ENCODE measurements at places on chromosomes 12 and 14.

DNA sequence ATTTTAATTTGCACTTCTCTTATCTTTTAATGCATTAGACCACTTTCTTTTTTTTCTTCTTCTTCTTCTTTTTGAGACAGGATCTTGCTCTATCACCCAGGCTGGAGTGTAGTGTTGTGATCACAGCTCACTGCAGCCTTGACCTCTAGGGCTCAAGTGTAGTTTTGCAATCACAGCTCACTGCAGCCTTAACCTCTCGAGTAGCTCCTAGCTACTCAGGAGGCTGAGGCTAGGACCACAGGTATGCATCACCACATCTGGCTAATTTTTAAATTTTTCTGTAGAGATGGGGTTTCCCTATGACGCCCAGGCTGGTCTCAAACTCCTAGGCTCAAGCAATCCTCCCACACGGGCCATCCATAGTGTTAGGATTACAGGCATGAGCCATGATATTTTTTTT, 12.7 kb downstream of the TMED8 start:
- no peak for DNase-seq

DNA sequence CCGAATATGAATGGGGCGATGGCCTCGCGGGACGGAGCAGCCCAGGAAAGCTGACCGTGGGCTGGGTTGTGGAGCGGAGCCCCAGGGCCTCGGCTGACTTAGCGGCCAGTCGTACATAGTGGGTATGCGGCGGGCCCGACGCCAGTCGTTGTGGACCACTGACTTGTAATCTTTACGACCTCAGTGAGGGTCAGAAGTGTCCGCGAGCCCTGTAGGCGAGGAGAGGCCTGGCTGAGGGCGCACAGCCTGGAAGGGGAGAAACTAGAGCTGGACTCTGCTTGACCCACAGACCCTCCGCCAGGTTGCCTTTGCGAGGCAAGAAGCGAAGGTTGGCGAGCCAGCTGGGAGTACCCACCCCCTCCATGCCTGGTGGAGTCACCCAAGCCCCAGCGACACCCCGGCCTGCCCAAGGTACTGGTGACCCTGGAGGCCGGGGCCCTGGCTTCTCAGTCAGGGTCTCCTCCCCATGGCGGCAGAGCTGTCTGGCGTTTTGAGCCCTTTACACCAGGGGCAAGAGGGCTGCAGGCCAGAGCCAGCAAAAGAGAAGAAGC, 15.6 kb upstream of the DYNC1H1 start:
- no peak for DNase-seq

- no peak for DNase-seq
Observed at GRCh38 chr12:10408842-10409241, 715 bp downstream of the KLRC4 start.

- DNase-seq, result no peak
Observed at GRCh38 chr14:90851327-90852036, 35.3 kb upstream of the TTC7B start.

- no peak for DNase-seq
Observed at GRCh38 chr12:68056300-68056699, 67.1 kb downstream of the IFNG-AS1 start.

DNA sequence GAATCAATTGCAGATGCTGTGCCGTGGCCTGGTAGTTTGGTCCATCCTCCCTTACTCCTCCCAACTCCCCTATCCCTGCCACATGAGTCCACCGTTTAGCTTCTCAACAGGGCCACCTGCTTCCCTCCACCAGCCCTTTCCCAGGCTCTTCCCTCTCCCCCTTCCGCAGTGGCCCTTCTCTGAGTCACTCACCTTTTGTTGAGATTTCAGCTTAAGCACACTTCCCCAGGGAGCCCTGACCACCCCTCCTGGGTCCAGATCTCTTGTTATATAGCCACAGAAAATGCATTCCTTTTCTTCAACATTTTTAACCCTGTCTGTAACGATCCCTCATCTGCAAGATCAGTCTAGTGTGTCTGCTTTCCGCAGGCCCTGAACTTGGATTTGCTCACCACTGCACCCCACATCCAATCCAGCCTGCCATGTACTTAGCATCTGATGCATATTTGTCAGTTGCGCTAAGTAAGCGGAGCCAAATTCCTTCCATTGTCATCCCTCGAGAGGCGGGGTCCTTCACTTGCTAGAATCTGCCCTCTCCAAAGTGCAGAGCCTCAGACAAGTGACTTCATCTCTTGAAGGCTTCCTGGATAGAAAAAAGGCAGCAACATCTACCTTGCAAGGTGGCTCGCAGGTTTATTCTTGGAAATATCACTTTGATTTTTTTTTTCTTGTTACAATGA, 41.1 kb downstream of the TMEM63C start:
- DNase-seq, result no peak

- DNase-seq, result no peak
Observed at GRCh38 chr14:104148433-104149277, 10.3 kb downstream of the KIF26A start.

- DNase-seq, result no peak
Observed at GRCh38 chr12:115267891-115268290, 583.9 kb upstream of the TBX3 start.

DNA sequence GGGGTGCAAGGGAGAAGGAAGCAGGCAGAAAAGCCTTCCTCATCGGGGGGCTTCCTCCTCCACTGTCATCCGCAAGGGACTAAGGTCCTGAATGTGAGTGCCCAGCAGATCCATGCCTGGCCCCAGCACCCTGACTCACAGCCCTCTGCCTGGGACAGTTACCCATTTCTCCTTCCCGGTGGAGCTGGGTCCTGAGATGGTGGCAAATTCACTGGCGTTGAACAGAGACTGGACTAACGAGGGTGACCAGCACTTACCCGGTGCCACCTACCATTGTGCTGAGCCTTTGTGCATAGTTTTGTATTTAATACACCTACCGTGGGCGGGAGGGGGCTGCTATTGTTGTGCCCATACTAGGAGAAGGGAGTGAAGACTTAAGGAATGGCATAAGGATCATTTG, 30.9 kb upstream of the PLEKHG6 start:
- DNase-seq, result no peak

GRCh38 chr14:47917344-47917954, 242.0 kb upstream of the MDGA2 start:
- peak; percentile 32 for DNase-seq

DNA sequence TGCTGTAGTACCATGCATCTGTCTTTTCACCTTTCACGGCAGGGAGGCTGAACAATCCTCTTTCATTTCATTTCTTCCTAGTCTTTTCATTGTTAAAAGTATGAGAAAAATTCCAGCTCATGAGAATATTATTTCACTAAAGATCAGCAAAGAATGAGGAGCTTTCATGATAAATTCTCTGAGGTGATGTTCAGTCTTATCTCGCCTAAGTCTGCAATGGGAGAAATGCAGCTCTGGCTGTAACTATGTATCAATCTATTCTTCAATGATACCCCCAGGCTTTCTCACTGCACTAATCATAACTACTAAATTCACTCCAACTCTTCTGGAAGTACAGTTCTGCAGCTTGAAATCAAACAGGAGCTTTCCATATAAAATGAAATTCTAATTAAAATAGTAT, 15.7 kb downstream of the FOXG1 start:
- no peak for DNase-seq

GRCh38 chr12:67939611-67940010, 49.6 kb upstream of the IFNG-AS1 start:
- no peak for DNase-seq

DNA sequence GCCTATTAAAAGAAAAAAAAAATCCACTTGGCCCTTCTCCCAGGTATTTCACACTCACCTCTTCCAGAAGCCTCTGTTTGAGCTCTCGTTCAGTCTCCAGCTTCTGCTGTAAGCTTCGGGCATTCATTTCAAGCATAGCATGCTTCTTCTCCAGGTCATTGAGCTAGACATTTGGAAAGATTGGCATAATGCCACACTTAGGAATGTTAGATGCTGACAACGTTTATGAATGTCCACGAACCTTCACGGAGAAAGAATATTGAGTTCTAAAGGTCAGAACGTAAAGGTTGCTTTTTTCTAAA, 60.5 kb downstream of the PRKAB1 start:
- DNase-seq, result no peak

- DNase-seq, result no peak
Observed at GRCh38 chr12:104189915-104190555, 25.5 kb upstream of the TXNRD1 start.

GRCh38 chr12:67222302-67222701, 46.9 kb upstream of the CAND1 start:
- no peak for DNase-seq

GRCh38 chr12:96812153-96812552, 94.9 kb upstream of the NEDD1 start:
- no peak for DNase-seq

DNA sequence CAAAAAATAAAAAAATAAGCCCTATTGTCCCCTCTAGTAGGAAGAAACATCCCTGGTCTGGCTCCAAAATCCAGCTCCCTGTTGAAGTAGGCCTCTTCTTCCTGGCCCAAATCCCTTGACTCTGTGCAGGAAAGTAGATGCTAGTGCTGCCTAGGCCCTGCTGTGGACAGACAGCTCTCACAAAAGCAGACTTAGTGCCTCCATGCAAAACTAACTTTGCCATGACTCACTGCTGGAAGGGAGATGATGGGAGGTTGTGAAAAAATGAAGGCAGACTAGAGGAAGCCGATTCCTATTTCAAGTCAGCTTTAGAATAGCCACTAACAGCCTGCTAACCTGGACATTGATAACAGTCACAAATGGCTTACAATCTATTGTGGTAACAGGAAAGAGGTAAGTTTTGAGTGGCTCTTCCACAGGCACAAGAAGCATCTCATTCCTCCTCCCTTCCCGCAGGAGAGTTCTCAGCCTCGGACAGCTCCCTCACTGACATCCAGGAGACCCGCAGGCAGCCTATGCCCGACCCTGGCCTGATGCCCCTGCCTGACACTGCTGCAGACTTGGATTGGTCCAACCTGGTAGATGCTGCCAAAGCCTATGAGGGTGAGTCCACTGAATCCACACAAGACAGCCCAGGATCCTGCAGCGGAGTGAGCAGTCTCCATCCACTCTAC, 198.9 kb upstream of the RGS6 start:
- DNase-seq, result no peak

GRCh38 chr12:115597157-115597712, 680.3 kb downstream of the MED13L start:
- DNase-seq, result no peak

DNA sequence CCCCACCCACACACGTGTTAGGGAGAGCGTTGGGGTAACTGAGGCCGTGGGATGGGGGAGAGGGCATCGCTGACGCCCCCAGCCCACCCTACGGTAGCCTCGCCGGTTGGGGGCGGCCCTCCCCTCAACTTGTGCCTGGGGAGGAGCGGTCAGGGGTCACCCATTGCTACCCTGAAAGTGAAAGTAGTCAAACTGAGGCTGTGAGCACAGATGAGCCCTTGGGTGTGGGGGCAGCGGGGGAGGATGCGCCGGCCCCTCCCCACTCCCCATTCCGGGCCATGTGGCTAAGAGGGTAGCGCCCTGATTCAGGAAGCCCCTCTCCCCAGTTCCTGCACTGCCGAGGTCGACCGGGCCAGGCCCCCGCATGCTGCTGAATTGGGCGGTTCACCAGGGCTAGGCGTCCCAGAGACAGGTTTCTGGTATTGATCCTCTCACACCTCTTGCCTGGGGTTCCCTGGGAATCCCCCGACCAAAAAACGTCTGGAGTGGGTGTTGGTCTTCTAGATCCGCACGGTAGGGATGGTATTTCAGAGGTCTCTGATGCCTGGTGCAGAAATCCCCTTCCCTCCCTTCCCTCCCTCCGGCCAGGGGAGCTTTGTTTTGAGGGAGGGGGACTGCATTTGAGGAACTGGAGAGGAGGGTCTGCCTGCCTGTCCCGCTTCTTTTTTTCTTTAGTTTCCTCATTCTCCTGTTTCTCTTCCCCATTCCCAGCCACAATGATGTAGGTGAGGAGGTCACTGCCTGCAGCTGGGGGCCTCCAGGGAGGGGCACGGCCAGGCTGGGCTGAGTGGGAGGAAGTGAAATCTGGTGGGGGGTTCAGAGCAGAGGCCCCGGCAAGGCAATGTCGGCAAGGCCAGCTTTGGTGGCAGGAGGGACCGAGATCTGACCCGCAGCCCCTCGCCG, 1.0 kb downstream of the SH2B3 start:
- DNase-seq, result peak; percentile 37

DNA sequence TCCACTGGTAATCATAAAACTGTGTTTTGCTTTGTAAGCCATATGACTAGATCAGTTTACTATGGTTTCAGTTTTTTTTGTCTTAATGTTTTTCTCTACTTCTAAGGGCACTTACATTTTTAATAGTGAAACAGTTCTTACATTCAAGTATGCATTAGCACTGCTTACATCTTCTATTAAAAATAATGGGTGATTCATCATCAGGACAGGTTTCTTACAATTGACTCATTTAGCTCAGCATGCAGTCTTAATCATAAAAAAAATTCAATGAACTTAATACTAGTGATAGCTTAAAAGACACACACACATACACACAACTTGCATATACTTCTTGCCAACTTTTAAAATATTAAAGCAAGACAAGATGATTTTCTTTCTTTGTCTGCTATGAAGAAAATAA, 845.7 kb upstream of the USP15 start:
- no peak for DNase-seq

- no peak for DNase-seq
Observed at GRCh38 chr14:94244182-94244581, 48.9 kb downstream of the SERPINA10 start.

- DNase-seq, result peak; percentile 99
Observed at GRCh38 chr12:47207340-47207717, 127.6 kb upstream of the AMIGO2 start.

- no peak for DNase-seq
Observed at GRCh38 chr12:26633591-26634210, 199.3 kb downstream of the ITPR2 start.

- DNase-seq, result peak; percentile 36
Observed at GRCh38 chr12:113222730-113223531, 1.7 kb downstream of the TPCN1 start.

DNA sequence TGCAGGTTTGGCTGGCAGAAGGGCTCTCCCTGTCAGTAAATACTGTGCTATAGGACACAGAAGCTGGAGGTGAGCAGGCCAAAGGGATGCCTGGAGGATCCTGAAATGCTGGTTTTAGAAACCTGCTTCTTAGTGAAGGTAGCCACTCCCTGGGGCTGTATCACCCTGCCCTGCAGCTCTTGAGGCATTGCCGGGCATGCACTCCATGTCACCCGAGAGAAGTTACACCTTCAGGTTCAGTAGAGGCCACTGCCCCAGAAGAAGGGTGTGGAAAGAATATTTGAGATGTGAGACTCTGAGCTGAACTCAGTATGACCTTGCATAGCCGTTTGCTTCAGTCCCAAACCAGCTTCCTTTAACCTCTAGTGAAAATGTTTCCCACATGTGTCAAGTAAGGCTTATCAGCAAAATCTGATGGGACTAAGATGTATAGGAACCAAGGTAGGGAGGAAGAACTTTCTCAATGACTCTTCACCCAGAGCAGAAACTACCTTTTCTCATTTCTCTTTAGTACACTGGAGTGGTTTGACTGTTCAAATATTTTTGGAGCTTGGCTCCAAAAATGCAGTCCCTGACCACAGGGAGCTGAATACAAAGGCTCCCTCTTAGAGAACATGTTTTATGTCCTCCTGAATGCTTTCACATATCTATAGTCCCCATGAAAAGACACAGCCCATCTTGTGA, 164.5 kb upstream of the DYRK2 start:
- DNase-seq, result no peak

GRCh38 chr12:87074781-87075180, 818.6 kb upstream of the MGAT4C start:
- DNase-seq, result no peak

All from hematopoietic multipotent progenitor cell treated with erythropoietin and hydrocortisone succinate and interleukin-3 and kit ligand, for 8 days (in vitro differentiated cells).